COLO829 (cell line): ENCODE measurements at places on chromosomes 6 and 20.

DNA sequence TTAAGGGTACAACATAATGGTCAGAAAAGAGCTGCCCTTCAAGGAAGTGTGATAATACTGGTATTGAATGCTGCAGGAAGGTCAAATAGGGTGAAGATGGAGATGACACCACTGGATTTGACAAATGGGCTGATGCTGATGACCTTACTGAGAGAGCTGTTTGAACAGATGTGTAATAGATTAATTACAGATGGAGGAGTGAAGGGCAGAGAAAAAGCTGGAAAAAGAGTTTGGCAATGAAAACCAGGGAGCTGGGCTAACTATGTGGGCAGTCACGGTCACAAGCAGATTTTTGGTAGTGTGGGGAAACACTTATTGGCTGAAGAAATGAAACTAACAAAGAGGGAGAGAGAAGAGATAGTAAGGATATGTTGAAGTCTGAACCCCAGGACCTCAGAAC, 83.6 kb upstream of the ENPP5 start:
- DNase-seq = no peak

GRCh38 chr20:44792796-44793195, 17.6 kb downstream of the RIMS4 start:
- no peak for DNase-seq

- peak; percentile 73 for DNase-seq
Observed at GRCh38 chr6:11854408-11855165, 76.0 kb upstream of the ADTRP start.

GRCh38 chr6:137998461-137999019, 108.7 kb downstream of the PERP start:
- DNase-seq = no peak

DNA sequence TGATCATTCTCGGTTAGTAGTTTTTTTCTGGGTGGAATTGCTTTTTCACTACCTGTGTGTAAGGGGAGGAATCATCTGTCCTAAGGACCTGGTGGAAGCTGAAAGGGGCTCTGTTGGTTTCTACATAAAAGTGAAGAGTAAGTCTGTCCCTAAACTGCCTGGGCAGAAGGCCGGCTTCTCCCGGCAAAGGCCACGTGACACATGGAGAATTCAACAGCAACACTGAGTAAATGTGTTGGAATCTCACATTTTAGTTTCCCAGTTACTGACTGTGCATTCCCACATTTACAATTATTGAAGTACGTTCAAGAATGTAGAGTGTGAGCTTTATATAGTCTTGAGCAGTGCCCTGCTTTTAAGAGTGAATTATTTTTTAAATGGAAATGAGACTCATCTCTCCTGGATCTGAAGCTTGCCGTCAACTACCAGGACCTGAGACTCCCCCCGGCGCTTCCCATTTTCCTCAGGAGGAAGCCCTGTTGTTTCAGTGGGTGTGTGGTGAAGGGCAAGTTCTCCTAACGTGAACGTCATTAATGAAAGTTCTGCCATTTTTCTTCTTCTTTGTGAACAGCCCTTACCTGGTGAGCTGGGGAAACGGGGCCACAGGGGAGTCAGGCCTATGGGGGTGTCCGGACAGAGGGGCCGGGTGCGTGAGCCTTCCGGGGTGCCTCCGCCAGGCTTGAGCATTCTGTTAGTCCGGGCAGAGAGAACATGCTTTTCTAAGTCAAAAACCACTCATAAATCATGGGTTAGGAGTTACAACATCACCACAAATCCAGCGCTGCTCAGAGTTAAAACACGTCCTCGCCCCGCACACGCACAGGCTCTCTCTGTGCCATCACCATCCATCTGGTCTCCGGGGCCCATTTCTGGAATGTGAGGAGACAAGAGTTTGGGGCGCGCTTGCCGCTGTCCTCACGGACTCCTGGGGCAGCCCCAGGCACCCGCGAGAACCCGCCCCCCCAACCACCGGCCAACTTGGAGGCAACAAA, 56.6 kb upstream of the SMOC2 start:
- no peak for DNase-seq

DNA sequence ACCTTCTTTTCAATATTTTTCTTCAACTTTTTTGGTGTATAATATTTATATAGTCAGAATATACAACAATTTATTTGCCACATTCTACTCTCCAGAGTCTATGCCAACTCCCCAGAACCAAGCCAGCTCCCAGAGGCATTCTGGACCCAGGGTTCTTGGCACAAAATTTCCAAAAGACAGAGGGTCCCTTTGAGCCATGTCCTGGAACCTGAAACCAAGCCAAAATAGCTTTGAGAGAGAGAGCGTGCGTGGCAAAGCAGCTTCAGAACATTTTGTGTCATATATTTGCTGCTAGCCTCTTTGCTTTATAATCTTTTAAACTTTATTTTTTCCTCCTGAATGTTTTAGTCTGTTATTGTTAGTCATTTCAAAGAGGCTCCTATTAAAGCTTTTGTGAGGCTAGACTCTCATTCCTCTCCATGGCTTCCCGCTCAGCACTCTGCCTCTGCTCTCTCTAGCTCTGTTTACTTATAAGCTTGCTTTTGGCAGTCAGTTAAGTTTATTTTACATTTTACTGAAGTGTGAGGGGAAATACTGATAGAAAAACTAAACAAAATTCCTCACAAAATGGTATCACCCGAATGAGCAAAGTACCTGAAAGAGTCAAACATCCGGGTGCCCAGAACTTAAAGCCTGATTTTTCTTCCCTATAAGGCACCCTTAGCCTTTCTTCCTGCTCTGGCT, 605.1 kb upstream of the ID4 start:
- DNase-seq = no peak

- no peak for DNase-seq
Observed at GRCh38 chr6:144123421-144123820, 26.9 kb upstream of the STX11 start.

GRCh38 chr6:169843110-169843509, 91.7 kb downstream of the ERMARD start:
- DNase-seq = no peak
